Stimulated activated CD8-positive, alpha-beta memory T cell treated with anti-CD3 and anti-CD28 coated beads, Interleukin-15, amount 100 ng/mL, for 4 hours (primary cell): ENCODE measurements at places on chromosomes 1 and 21.

GRCh38 chr1:31648190-31648589 lies 3.5 kb upstream of the PEF1 start:
- DNase-seq: no peak

DNA sequence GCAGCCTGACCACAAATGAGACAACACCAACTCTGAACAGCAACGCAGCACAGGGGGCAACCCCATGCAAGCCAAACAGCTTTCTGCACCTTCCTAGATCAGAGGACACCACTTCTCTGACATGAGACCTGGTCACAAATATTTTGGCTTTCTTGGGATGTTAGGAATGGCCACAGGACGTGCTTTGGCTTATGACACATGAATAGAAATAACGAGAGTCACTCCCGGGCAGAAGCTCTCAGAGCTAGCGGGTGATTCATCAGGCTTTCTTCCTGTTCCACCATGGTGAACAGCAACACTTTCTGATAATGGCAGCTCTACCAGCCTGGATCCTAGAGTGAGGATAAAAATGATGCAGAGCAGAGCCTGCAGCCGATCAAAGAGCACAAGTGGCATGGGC lies 39.4 kb downstream of the PAFAH2 start:
- DNase-seq: no peak

- DNase-seq: no peak
These were observed 12.1 kb upstream of the PDC start for GRCh38 chr1:186473047-186473446.

- no peak for DNase-seq
These were observed 5.1 kb downstream of the AHCYL1 start for GRCh38 chr1:109989506-109990301.

GRCh38 chr1:62784509-62785365 lies 805 bp downstream of the ATG4C start:
- DNase-seq: no peak

GRCh38 chr1:15994590-15995351 lies 9.3 kb upstream of the SRARP start:
- DNase-seq: no peak
